Skeletal muscle cell (primary cell): ENCODE measurements at places on chromosomes 1 and 21.

DNA sequence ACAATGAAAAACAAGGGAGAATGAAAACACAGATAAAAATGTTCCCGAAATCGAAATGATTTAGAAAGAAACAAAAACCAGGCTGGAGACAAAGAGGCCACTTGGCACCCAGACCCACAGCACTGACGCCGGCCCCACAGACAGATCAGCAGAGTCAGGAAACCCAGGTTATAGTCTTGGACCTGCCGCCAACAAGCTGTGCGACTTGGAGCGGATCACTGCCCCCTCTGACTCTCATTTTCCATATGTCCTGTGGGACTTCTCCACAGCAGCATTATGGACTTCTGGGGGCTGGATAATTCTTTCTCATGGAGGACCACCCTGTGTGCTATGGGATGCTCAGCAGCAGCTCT lies 72.4 kb downstream of the MATN1 start:
- DNase-seq = no peak

GRCh38 chr1:114238053-114238452 lies 84.4 kb upstream of the SYT6 start:
- no peak for DNase-seq

GRCh38 chr1:119002028-119002686 lies 14.0 kb upstream of the TBX15 start:
- DNase-seq = peak; percentile 97

- no peak for DNase-seq
These were observed 13.0 kb upstream of the GPR137B start for GRCh38 chr1:236129306-236129705.

DNA sequence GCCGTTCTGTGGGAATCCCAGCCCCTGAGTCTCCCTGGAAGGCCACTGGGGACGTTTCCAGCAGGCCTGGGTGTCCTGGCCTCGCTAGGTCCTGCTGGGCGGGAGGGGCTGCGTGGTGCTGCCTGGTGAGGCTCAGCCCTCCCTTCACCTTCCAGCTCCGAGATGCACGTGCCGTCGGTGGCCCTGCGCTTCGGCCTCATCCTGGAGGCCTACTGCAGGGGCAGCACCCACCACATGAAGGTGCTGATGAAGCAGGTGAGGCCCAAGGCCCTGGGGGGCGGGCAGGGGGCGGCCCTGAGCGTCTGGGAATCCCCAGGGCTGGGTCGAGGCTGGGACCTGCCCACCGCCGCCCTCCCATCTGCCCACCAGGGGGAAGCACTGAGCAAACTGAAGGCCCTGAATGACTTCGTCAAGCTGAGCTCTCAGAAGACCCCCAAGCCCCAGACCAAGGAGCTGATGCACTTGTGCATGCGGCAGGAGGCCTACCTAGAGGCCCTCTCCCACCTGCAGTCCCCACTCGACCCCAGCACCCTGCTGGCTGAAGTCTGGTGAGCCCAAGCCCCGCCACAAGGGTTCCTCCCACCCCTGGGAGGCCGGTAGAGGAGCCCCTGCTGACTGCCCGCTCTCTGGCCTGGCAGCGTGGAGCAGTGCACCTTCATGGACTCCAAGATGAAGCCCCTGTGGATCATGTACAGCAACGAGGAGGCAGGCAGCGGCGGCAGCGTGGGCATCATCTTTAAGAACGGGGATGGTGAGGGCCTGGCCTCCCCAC lies 70.3 kb downstream of the PIK3CD start:
- no peak for DNase-seq

GRCh38 chr1:51484591-51484990 lies 34.5 kb downstream of the EPS15 start:
- no peak for DNase-seq
